Activated T-cell treated with anti-CD3 and anti-CD28 coated beads for 4 hours (primary cell): ENCODE measurements at places on chromosomes 1 and 21.

- no peak for DNase-seq
Measured at GRCh38 chr1:55825461-55825860, 610.3 kb upstream of the USP24 start.

DNA sequence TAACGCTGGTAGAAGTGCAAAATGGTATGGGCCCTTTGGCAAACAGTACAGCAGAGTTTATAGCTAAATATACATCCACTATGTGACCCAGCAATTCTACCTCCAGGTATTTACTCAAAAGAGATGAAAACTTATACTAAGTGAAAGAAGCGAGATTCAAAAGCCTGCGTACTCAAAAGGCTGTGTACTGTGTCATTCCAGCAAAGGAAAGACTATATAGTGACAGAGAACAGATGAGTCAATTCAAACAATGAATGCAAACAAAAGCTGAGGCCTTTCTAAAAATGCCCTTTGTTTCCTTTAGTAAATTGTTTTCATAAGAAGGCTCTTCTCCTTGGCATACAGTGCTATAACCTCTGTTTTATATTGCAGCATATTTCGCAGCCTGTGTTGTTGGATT lies 268.8 kb upstream of the CSF3R start:
- no peak for DNase-seq

DNA sequence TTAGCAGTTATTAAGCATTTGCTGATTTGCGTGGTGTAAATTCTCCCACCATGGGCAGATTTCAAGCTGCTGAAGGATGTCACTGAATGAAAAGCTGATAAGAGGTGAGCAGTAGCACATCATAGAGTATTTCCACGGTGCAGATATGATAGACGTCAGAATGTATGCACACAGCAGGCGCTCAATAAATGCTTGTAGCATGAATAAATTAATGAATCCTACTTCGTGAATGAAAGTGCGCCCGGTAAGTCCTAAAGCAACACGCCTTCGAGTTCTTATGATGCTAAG lies 510 bp upstream of the UBIAD1 start:
- no peak for DNase-seq

DNA sequence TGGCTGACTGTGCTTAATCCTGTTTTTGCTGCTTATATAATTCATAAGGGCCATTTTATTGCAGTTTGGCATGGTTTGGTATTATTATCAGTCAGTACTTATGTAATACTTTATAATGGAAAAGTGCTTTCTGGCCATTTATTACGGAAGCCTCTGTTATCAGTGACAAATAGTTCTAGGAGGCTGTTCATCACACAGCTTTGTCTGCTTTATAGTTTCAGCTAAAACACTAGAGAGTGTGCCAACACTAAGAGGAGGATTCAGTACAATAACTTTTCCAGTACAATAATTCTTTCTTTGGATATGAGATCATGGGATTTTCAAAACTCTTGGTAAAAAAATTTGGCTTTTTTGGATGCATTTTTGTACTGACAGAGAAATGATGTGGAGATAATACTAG lies 102.9 kb upstream of the PTGFR start:
- no peak for DNase-seq

- DNase-seq: peak; percentile 86
Measured at GRCh38 chr1:150561974-150562445, 12.8 kb downstream of the ADAMTSL4 start.

DNA sequence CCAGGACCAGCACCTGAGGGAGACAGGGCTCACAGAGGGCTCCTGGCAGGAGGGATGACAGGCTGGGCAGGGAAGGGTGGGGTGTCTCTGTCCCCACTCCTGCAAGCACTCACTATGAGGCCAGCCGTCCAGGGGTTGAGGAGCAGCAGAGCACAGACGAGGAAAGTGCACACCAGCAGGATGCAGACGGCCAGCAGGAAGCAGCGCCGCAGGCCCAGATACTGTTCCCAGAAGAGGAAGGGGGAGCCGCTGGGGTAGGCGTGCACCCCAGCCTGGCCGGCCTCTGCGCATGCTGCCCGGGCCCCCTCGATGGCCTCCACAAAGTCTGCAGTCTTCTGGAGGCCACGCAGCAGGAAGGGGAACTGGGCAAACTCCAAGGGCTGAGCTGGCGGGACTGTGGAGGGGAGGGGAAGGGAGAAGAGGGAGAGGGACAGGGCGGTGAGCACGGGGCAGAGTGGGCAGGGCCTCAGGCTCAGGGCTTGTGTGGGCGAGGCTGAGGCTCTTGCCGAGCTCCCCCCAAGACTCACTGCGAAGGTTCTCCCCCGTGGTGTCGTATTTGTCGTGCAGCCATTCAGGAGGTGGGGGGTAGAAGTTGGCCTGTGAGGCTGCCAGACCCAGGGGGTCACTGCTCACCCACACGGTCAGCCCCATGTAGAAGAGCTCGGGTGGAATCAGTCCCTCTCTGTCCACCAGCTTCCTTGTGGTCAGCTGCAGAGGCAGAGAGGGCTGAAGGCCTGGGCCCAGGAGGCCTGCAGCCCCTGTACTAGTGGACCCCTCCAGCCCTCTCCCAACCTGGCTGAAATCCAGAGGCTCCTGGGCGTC lies 16.5 kb downstream of the PTCH2 start:
- DNase-seq: no peak

- no peak for DNase-seq
Measured at GRCh38 chr1:92728697-92729096, 56.2 kb downstream of the EVI5 start.

DNA sequence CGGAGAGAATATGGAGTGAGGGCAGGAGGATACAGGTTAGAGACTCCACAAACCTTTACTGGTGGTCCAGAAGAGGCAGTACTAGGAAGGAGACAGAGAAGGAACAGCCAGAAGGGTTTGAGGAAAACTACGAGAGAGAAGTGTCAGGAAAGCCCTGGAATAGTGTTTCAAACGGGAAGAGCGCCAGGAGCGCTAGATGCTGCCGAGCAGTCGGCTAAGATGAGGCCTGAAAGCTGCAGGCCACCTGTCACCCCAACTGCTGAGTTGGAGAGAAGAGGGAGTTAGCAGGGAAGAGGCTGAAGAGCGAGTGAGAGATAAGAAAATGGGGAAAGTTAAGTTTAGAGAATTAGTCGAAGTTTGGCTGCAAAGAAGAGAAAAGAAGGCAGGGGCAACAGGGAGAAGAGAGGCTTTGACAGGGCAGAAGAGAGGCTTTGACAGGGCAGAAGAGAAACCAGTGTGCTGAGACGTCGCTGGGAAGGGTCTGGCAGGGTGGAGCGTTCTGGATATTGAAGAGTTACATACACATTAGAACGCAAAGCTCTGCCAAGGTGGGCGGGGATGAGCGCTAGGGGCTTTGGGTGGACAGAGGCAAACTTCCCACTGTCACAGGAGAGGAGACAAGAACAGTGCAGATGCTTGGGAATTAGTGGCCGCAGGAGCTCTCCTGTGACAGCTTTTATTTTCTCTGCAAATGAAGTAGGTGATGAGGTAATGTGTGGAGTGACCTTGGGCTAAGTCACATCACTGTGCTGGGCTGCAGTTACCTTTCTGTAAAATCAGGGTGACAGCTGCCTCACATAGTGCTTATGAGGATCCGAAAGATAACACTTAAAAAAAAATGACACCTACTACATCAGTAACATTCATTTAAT lies 31.2 kb downstream of the PCSK9 start:
- DNase-seq: no peak

GRCh38 chr1:27668808-27669723 lies 2.9 kb downstream of the IFI6 start:
- DNase-seq: peak; percentile 87
